ENCODE measurements at places on chromosomes 7 and 10.

GRCh38 chr7:65404020-65404419, 30.4 kb downstream of the ZNF92 start:
- DNase-seq: no peak

GRCh38 chr10:108523016-108523800, 1358.7 kb upstream of the SORCS1 start:
- no peak for DNase-seq

- DNase-seq: no peak
These were observed 243.0 kb upstream of the GLI3 start for GRCh38 chr7:42479816-42480633.

DNA sequence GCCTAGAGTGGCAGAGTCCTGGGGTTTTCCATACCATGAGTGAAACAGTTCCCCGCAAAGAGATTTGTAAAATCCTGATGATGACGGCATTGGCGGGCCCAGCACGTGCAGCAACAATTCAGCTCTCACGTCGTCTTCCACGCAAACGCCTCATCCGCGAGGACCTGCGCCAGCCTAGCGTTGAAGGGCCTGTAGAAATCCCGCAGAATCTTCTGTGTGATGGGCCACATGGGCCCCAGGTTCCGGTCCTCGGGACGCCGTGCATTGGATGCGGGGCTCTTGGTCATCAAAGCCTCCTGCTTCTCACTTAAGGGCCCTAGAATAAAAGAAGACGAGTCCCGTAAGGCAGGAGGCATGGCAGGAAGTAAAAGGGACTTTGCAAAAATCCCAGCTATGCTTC, 83.4 kb downstream of the CHST15 start:
- no peak for DNase-seq

DNA sequence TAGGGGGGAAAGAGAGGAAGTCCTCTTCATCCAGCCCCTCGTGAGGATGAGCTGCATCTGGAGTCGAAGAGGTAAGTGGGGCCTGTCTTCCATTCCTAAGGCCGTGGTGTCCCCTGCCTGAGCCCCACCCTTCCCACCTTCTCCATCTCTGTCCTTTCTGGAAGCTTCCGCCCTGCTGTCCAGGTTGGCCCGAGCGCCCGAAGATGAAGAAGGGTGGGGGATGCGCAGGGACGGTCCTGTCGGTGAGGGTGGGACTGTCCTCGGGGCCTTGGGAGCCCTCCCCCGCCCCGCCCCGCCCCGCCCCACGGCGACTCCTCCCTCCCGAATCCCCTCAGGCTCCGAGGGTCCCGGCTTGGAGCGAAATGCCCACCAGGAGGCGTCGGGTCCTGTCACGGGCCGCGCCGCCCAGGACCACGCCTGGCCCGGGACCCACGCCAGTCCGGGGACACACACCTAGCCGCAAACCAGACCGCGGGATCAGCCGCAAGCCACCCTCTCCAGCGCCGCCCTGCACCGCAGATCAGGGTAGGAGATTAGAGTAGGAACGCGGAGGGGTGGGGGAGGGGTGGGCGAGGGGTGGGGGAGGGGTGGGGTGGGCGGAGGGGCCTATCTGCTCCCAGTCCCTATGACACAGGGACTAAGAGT, 15.3 kb downstream of the GPRIN2 start:
- no peak for DNase-seq

All from stimulated activated CD8-positive, alpha-beta memory T cell treated with anti-CD3 and anti-CD28 coated beads, Interleukin-7, amount 100 ng/mL, for 48 hours (primary cell).